AG08395 (cell line): ENCODE measurements at places on chromosomes 16 and 17.

GRCh38 chr16:57537194-57537505 lies 779 bp upstream of the CCDC102A start:
- no peak for DNase-seq

DNA sequence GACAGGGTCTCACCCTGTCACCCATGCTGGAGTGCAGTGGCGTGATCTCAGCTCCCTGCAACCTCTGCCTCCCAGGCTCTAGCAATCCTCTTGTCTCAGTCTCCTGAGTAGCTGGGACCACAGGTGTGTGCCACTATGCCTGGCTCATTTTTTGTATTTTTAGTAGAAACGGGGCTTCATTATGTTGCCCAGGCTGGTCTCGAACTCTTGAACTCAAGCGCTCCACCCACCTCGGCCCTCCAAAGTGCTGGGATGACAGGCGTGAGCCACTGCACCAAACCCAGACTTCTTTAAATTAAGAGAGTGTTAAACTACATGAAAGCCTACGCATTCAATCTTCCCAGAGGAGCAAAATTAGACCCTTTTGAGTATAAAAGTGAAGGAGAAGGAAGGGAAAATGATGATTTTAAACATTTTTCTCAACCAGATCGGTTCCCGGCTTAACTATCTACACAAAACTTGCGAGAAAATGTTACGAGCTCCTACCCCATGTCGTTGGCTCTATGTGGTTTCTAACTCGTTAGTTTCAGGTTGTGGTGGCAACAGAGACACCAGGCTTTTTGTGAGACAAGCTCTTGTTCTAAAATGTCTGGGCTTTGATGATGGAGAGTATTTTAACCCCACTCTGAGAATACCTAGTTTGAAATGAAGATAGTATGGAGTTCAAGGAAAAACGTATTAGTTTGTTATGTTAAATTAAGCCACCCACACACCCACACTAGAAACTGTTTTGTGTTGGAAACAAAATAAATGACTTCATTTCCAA lies 26.3 kb downstream of the STAT5B start:
- no peak for DNase-seq

DNA sequence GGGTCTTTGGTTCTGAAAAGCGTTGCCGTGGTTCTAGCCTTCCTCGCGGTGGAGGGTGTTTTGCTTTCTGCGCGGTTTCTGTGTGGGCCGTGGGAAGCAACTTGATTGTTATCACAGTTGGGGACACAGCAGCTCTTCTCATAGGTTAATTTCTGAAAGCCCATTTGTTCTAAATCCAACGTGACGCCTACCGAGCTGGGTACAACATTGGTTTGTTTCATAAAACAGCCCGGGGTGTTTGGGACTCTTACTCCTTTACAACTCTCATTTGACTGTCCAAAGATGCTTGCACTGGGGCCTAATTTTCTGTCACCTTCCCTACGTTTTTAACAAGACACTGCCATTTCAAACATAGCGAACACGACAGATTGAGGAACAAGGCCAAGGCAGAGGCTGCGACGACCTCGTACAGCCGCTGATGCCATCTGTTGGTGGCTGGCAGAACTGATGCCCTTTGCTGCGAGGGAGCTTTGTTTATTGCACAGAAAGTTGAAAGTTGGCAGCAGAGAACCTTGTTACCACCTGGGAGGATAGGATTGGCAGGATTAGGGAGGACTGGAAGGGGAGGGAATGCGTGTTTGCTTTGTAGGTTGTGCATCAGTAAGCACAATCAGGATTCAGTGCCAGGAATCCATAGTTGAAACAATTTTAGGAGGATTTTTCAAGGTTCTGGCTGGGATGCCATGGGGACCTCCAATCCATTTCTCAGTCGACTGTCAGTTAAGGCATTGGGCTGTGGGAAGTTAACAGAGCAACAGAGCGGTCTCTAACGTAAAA lies 98.3 kb downstream of the PITPNC1 start:
- DNase-seq = peak; percentile 72

GRCh38 chr16:15658149-15658548 lies 8.1 kb downstream of the NDE1 start:
- no peak for DNase-seq

- no peak for DNase-seq
These were observed 8.4 kb downstream of the AIPL1 start for GRCh38 chr17:6426356-6427101.

DNA sequence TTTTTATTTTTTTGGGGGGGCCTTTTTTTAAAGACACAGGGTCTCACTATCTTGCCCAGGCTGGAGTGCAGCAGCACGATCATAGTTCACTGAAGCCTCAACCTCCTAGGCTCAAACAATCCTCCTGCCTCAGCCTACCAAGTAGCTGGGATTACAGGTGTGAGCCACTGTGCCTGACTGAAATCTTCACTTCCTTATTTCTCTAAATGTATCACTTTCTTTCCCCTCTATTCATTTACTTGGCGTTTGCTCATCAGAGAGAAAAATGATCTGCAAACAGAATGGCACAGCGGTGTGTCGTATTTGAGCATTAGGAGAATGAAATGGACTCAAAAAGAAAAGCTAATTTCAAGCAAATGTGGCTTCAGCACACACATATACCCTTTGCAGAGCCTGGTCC lies 44.3 kb upstream of the CDH5 start:
- DNase-seq = no peak

DNA sequence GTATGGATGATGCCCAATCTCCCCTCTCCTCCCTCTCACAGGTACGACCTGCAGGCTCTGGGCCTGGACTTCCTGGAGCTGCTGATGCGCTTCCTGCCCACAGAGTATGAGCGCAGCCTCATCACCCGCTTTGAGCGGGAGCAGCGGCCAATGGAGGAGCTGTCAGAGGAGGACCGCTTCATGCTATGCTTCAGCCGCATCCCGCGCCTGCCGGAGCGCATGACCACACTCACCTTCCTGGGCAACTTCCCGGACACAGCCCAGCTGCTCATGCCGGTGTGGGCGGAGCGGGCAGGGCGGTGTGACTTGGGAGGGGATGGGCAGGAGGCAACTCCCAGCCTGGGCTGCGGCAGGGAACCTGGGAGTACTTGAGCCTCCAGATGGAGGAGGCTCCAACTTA lies 18.1 kb downstream of the SPATA32 start:
- DNase-seq = no peak

GRCh38 chr17:81233811-81234505 lies 4.9 kb downstream of the TEPSIN start:
- no peak for DNase-seq

DNA sequence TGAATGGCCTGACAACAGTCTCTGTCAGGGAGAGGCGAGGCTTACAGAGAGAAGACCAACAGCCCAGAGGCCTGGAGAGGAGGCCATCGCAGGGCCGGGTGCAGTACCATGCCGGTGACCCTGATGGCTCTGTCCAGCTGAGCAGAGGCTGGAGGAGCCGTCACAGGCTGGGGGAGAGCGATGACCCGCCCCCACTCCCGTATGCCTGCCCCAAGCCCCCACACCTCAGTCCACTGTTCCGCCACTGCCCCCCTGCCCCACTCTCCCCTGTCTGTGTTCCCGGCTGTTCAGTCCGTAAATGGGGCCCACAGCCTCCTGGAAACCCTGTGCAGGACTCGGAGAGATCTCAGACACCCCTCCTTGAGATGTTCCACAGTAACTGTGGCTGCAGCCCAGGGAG lies 12.8 kb upstream of the FAM83G start:
- DNase-seq = no peak

- DNase-seq = no peak
These were observed 3.1 kb upstream of the KRT17 start for GRCh38 chr17:41627316-41628072.

GRCh38 chr17:48223945-48224344 lies 116.4 kb downstream of the SNX11 start:
- no peak for DNase-seq

DNA sequence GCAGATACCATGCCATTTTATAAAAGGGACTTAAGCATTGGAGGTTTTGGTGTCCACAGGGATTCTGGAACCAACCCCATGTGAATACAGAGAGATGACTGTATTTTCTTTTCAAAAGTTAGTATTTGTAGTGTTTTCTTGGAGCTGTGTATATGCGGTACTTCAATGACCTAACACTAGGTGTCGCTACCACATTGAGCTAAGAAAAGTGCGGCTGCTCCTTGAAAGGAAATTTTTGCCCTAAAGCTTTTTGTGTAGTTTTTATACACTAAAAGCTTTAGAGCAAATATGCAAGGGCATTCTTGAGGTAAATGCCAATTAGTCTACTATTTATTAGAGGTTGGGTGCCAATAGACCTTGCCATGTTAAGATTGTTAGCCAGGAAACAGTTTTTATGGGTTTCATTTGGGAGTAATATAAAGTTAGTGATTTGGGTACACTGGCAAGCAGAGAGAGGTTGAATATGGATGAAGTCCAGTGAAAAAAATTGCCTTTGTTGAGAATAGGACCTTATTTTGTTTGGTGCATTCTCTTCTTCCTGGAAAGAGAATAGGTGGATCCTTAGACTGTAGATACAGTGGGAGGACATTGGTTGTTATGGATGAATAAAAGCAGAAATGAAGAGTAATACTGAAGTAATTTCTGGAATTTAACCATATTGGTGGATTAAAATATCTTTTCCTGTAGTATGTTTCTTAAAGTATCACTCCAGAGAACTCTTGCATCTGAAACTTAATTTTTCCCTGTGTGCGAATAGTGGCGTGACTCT lies 43.3 kb downstream of the BCAS3 start:
- peak; percentile 64 for DNase-seq

DNA sequence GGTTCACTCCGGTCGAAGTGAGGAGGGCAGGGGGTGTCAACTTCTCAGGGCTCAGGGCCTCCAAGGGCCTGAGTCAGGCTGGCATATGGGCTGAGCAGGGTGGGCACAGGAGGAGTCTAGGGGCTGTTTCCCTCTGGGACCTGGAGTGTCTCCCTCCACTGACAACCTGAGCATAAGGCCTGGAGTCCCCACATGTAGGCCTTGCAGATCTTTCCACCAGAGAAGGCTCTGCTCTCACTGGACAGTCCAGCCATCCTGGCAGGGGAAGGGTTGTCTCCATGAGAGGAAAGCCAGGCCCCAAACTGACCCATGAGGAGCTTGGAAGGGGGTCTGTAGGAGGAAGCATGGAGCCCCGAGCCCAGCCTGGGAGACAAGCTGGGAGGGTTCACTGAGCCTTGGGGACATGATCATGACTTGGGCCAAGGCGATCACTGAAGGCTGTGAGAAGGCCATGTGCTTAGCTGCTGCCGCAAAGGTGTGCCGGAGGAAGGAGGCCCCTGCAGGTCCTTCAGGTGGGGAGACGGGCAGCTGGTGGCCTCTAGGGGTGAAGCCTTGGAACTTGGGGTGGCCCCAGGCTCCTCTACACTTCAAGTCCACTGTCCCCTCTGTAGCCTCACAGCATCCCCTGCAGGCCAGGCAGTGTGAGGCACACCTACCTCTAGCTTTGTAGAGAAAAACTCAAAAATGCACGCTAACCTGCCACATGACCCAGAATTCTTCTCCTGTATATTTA lies 9.9 kb downstream of the CMTM2 start:
- DNase-seq = no peak
